Kasumi-1 (cell line): ENCODE measurements at places on chromosomes 3 and 15.

DNA sequence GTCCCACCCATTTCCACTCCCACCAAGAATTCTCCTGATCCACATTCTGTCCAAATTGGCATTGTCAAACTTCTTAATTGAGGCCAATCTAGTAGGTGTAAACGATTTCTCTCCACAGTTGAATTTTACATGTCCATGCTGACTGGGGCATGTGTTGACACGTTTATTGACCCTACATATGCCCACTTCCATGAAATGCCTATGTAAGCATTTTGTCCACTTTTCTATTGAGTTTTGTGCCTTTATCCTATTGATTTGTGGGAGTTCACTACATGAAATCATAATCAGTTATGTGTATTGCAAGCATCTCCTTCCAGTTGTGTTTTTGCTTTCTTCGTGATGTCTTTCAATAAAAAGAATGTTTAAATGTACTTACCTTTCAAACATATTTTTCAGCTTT lies 141.7 kb upstream of the NSMCE3 start:
- DNase-seq: no peak

DNA sequence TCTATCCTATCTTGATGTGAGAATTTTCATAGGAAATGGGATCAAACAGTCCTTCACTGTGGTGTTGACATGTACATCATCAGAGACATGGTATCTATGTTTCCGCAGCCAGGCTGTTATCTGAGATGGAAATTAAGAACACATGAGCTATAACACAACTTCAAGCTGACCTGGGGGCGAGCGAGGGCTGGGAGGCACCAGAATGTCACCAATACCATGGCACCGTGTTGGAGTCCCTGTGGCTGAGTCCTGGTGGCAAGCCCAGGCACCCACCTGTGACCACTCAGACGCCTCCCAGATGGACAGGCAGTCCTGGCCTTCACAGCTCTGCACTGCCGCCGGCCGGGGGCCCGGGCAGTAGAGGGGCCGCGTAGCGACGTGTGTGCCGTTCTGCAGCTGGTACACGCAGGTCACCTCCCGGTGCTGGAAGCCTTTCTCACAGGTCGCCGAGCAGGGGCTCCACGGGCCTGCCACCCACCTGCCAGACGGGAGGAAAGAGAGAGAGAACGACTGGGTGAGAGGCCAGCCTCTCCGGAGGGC lies 263.9 kb upstream of the LYSMD4 start:
- no peak for DNase-seq

GRCh38 chr15:60800299-60801072 lies 321.5 kb upstream of the ICE2 start:
- no peak for DNase-seq

GRCh38 chr3:177751770-177752169 lies 554.5 kb upstream of the TBL1XR1 start:
- DNase-seq: no peak

GRCh38 chr3:181695661-181696491 lies 15.8 kb upstream of the SOX2 start:
- no peak for DNase-seq

- DNase-seq: no peak
Observed at GRCh38 chr3:145898487-145898886, 262.5 kb downstream of the PLOD2 start.

DNA sequence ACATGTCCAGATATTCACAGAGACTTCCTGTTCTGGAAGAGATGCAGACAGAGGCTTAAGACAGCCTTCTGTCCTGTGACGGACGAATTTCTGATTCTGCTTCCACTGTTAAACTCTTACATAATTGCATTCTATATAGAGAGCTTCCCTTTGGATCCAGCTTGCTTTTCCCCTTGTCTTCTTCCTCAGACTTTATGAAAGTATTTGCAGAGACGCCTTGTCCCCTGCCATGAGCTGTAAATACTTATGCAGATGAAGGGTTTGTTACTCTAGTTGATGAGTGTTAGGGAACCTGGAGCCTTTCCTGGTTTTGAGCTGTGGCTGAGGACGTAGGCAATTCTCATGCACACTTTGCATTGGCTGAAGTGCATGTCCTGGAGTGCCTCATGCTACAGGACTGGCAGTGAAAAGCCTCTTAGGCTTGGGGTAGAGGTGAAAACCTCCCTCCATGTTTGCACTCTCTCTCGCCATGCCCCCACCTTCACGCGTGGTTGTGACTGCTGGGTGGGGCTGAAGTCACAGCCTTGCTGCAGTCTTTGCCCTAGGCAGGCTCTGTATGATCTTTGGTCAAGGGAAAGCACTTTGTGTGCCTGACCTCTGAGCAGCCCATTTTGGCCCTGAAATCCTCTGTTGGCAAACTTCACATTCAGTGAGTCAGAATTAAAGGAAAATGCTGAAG lies 286.6 kb downstream of the PTPRG start:
- no peak for DNase-seq

DNA sequence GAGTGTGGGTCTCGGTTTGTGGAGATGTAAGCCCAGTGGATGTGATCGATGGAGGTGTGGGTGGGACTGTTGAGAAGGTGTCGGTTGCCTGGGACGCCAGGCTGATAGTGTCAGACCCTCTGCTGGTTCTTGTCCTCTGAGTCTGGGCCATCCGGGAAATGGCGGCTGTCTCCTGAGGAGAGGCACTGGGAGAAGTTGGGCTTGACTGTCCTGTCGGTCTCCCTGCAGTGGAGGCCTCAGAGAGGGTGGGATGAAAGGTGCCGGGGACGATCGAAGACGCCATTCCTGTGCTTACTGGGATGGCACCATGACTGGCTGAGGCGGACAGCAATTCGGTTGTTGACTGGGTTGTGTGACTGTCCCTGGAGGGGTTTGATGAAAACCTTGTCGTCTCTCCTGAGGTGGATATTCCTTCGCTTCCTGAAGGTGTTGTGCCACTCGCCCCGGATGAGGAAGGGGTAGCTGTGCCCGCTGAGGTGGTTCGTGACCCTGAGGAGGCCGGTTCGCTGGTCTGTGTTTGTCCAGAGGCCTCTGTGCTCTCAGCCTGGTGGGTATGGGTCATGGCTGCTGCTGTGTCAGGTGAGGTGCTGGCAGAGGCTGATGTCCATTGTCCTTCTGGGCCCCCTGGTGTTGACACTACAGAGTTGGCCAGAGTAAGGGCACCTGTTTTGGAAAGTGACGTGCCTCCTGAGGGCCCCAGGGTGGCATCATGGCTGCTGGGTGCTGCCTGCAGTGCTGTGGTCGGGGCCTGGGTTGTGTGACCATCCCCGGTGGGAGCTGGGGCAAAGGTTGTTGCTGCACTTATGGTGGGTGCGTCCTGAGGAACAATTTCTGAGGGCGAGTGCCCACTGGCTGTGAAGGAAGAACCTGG lies 22.8 kb downstream of the MUC4 start:
- no peak for DNase-seq

GRCh38 chr3:169669816-169670215 lies 6.3 kb upstream of the MECOM start:
- no peak for DNase-seq

- DNase-seq: no peak
Observed at GRCh38 chr3:117853923-117854668, 1144.5 kb downstream of the TUSC7 start.

DNA sequence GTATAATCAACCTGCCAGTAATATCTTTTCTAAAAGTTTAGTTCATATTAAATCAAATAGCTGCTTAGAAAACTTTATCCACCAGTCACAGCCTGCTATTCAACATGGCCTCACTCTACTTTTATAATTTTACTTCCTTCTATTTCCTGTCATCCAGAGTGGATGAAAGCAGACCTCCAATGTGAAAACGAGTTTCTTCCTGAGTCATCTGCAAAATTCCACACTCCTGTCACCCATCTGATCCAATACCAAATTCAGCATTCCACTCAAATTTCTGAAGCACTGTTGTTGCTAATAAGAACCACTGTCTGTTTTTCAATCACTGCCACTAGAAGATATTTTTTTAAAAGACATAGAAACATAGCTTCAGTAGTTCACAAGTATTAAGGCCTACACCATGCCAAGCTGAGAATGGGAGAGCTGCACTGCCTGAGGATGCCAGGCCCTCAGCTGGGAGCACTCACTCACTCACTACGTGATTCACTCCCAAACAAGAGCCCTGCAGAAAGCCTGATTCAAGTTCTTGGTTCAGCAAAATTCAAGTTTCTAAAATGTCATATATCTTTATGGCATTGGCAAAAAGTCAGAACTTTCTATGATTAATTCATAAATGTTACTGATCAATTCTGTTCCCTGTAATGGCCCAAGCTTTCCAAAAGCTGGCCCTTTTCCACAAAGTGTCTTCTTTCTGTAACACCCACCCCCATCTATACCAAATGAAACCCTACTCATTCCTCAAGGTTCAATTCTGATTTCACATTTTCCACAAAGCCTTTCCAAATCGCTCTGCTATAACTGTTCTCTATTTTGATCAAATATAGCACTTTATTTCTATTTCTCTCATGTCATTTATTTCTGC lies 82.9 kb downstream of the FSIP1 start:
- DNase-seq: no peak

DNA sequence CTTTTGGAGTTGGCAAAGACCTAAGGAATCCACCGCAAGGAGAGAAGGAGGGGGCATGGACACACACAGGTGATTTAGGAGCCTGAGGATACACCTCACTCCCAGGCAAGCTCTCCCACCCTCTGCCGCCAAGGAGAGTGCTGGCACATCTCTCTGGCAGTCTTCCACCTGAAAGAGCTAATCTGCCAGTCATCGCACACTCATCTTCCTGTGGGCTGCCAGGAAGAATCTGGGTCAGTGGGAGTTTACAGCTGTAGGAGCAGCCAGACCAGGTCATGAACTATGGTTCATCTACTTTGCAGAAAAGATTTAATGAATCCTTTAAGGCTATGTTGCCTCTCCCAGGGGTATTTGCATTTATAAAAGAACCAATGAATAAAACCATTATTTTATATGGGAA lies 170.6 kb upstream of the TSC22D2 start:
- no peak for DNase-seq

DNA sequence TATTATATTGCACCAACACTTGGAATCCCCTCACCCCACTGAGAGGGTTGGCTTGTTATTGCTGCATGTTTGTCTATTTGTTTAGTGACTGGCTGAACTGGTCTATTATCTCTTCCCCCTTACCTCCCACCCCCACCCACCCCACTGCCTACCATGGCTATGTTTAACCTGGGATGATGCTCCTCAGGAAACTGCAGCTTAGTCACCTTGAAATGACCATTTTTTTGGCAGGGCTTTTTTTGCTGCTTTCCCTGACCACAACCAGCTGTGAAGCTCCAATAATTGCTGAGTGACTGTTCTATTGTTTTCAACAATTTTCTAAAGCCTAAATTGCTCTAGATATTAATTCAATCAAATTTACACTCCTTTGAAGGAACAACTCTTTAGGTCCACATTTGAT lies 137.9 kb upstream of the CADM2 start:
- no peak for DNase-seq

- DNase-seq: peak; percentile 48
Observed at GRCh38 chr3:135895106-135895733, 70.3 kb upstream of the PPP2R3A start.

GRCh38 chr3:42027571-42027970 lies 63.6 kb upstream of the TRAK1 start:
- no peak for DNase-seq

- DNase-seq: no peak
Observed at GRCh38 chr3:182818296-182818978, 25.1 kb downstream of the ATP11B start.

DNA sequence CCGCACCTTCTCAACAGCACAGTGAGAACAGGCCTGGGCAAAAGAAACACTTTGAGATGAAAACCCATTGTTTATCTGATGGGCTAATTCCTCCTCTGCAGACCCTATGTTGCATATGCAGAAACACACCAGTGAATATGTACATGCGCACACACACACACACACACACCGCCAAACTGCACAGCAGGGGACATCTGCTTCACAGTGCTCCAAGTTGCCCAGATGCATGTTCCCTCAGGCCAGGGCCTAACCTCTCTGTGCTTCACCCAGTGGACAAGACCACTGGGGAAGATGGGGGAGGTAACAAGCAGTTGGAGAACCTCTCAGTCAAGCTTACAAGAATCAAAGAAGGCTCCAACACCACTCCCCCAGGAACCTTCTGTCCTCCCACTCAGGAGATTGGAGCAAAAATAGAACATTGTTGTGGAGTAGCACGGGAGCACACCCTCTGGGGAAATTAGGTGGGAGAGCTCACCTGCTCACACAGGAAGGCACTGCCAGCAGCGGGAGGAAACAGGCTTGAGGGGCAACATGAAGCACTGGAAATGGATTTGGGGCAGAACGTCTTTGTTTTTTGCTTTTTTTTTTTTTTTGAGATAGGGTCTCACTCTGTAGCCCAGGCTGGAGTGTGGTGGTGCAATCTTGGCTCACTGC lies 13.0 kb downstream of the HCN4 start:
- no peak for DNase-seq

- DNase-seq: no peak
Observed at GRCh38 chr3:55813268-55814097, 326.4 kb upstream of the WNT5A start.

- DNase-seq: no peak
Observed at GRCh38 chr15:61220125-61220524, 9.0 kb downstream of the RORA start.

GRCh38 chr3:139199421-139200010 lies 144.3 kb upstream of the MRPS22 start:
- DNase-seq: peak; percentile 23

DNA sequence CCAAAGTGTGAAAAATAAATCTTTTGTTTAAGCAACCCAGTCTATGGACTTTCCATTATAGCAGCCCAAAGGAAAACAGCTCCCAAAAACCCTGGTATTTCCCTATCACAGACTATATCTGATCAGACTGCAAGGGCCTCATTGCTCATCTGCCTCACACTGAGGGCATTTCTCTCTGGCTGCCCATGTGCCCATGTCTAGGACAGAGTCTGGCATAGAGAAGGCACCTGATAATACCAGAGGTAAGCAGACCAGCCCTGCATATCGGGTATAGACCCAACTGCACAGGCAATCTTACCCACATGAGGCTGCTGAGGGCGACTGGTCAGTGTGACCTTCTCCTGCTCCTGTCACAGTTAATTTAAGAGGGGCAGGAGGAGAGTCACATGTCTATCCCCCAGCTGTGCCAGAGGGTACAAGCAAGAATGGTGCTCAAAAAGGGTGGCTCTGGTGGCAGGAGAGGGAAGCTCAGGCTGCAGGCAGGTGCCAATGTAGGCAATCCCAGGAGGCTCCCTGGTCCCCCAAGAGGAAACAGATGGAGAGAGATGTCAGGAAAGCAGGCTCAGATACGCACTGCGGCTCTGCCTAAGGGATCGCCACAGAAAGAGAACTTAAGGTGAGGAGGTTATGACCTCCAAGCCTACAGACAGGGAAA lies 3.1 kb downstream of the CSRNP1 start:
- peak; percentile 35 for DNase-seq

GRCh38 chr15:54197995-54198394 lies 219.8 kb downstream of the UNC13C start:
- no peak for DNase-seq
